ENCODE measurements at places on chromosomes 6 and 20.
A peak's percentile ranks its signal among the peaks of the same experiment; 100 is the strongest.

DNA sequence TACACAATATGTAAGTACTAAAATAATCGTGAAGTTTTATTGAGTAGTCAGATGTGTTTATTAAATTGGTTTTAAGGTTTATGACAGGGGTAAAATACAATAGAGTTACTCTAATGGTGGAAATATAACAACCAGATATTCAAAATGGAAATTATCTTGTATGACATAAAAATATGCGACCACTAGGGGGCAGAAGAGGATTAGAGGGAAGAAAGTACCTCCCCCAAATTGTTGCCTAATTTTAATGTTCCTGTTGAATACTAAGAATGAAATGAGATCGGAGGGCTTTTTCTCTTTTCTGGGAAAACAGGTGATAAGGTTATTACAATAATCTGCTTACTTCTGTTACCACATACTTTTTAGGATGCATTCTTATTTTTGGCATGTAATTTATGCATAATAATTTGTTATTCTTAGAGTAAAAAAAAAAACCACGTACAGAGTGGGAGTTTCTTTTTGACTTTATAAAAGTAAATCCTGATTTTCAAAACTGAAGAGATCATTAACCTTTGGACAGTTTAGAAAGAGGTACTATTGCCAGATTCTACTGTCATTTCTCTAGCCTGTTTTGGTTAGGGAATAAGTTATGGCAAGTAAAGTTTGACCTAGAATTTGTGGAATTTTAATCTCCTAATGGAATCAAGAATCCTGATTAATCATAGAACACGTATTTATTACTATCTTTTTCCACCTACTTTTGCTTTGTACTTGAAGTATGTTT is 159.2 kb downstream of the CD109 start:
- DNase-seq, result peak; percentile 51

DNA sequence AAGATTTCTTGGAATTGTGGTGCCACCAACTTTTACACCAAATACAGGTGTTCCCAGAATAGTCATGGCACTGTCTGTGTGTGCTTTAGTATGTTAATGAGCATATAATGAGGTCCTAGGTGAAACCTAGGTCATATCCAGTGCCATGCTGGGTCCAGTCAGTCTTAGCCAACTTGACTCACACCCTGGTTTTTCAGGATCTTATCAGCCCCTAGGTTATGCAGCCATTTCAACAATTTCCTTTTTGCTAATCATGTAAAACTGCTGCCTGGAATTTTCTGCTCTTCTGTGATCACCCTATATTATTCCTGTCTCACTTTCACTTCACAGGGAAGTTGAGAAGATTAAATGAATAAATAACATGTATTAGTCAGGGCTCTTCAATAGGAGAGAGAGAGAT is 23.7 kb downstream of the SDHAF4 start:
- no peak for DNase-seq

- DNase-seq, result no peak
These were observed 128.2 kb downstream of the GPX5 start for GRCh38 chr6:28653876-28654275.

GRCh38 chr20:9838035-9838377 is 870 bp downstream of the PAK5 start:
- no peak for DNase-seq

- no peak for DNase-seq
These were observed 4.7 kb upstream of the LY86 start for GRCh38 chr6:6583836-6584235.

- DNase-seq, result no peak
These were observed 38.1 kb upstream of the HBS1L start for GRCh38 chr6:135092724-135093123.

Data from CD14-positive monocyte (primary cell).